ENCODE measurements at places on chromosomes 5 and 9.
A peak's percentile ranks its signal among the peaks of the same experiment; 100 is the strongest.

DNA sequence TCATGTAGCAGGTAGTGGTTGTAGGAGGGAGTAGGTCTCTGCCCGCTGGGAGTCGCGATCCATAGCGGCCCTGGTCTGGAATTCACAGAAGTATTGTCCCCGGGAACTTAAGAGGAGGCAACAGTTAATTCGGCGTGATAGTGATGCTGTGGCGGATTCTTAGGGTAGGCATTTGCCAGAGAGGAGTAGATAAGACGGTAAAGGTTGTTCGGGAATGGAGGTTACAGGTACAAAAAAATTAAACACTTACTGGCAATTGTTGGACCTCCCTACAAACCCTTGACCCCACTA, 679 bp downstream of the SMC5 start:
- no peak for DNase-seq

DNA sequence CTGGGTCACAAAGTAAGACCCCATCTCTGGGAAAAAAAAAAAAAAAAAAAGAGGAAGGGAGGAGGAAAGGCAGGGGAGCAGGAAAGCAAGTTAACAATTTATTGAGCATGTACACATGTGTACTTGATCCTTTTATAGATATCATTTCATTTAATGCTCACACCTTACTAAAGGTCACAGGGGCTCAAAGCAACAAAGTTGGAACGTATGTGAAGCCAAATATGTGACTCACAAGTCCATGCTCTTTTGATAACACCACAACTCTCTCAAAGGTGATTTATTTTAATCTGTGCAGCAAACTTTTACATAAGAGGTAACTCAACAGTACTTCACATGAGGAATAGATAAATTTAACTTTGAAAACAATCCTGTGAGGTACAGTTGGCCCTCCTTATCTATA, 34.4 kb upstream of the DTWD2 start:
- DNase-seq: no peak

- DNase-seq: no peak
These were observed 62.4 kb upstream of the GLIS3 start for GRCh38 chr9:4362281-4362680.

- peak; percentile 46 for DNase-seq
These were observed 20.4 kb upstream of the RPS14 start for GRCh38 chr5:150469718-150470469.

GRCh38 chr9:78230761-78231160, 5.1 kb upstream of the CEP78 start:
- no peak for DNase-seq

GRCh38 chr5:119120893-119121292, 50.0 kb downstream of the DMXL1 start:
- no peak for DNase-seq

GRCh38 chr5:137668637-137669036, 67.3 kb downstream of the KLHL3 start:
- no peak for DNase-seq

- no peak for DNase-seq
These were observed 91.4 kb downstream of the ADAMTS16 start for GRCh38 chr5:5231576-5231975.

GRCh38 chr5:151739939-151740335, 18.5 kb downstream of the ATOX1 start:
- no peak for DNase-seq

DNA sequence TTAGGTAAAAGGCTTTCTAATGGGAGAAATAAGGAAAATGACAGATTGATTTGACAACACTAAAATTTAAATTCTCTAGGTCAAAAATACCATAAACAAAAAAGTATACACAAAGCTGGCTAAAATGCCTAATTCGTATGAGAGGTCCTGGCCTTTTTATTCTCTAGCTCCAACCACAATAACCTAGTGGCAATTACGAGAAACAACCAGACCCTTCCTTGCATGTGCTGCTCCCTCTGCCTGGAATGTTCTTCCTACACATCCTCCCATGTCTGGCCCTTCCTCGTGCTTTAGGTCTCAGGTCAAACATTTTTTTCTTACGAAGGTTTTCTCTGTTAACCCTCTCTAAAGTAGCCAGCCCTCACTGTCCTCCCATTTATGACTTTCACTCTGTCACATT, 176.4 kb upstream of the PLPPR1 start:
- DNase-seq: no peak

- no peak for DNase-seq
These were observed 90.6 kb downstream of the ANXA2R start for GRCh38 chr5:42949348-42950115.

DNA sequence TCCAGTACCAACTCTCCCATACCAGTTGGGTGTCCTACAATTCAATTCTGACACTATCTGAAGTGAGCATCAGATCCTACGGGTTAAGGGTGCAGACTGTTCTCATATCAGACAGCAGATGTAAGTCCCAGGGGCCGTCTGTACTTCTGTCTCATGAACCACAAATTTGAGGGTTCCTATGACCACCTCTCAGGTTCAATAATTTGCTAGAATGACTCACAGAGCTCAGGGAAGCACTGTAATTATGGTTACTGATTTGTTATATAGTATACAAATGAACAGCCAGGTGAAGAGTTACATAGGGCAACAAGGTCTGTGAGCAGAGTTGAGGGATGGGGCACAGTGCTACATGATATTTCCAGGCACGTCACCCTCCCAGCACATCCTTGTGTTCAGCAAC, 499.1 kb downstream of the DMAC1 start:
- DNase-seq: no peak

DNA sequence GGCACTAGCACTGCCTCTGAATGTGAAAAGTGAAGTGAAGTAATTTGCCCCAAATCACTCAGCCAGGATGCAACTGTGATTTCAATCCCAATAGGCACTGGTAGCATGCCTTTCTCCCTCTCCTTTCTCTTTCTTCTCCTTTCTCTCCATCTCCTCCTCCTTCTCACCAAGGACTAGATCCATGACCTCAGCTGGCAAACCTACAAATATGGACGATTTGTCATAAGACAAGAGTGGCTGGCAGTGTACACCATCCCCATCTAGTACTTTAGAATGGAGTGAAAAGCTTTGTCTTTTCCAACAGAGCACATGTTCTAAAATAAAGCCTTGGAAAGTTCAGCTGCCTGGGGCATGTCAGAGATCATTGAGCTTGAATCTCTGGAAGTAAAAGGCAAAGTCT, 574.7 kb upstream of the CLINT1 start:
- no peak for DNase-seq

GRCh38 chr5:147369742-147370374, 135.0 kb downstream of the STK32A start:
- no peak for DNase-seq

- DNase-seq: peak; percentile 22
These were observed 67.4 kb downstream of the UNC13B start for GRCh38 chr9:35229066-35229778.

- DNase-seq: no peak
These were observed 10.0 kb upstream of the ACTBL2 start for GRCh38 chr5:57492632-57493031.

GRCh38 chr9:114450833-114451706, 54.2 kb downstream of the WHRN start:
- no peak for DNase-seq

DNA sequence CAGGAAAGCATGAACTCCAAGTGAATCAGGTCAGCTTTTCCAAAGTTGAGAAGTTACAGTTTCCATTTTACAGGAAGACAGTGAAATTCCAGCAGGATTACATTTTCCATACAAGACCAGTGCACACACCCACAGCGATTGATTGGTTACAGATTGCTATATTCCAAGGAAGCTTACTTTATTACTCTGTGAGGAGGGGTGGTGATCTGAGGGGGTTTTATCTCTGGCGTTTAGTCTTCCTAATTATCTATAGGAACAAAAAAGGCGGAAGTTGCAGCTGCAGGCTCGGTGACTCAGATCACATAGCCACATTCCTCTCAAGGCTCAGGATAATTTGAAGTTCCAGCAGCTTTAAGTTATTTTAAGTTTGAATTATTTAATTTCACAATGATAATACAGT, 450.4 kb upstream of the NMUR2 start:
- DNase-seq: no peak

DNA sequence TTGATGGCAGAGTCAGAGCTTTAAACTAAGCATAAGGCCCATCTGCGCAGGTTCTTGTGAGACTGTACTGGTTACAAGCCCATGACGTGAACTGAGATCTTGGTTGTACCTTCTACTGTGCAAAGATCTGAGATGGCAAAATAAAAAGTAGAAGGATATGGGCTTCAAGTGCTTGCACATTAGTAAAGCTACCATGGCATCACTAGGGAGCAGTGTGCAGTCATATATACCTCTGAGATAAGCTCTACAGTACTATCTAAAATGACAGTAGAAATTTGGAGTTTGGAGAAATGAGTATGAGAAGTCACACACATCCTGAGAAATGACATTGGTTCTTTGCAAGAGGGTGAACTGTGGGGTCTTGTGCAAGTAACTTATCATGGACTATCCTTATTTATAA, 408.2 kb upstream of the PRR16 start:
- DNase-seq: peak; percentile 26

- DNase-seq: no peak
These were observed 417.0 kb upstream of the TLE4 start for GRCh38 chr9:79154806-79155205.

DNA sequence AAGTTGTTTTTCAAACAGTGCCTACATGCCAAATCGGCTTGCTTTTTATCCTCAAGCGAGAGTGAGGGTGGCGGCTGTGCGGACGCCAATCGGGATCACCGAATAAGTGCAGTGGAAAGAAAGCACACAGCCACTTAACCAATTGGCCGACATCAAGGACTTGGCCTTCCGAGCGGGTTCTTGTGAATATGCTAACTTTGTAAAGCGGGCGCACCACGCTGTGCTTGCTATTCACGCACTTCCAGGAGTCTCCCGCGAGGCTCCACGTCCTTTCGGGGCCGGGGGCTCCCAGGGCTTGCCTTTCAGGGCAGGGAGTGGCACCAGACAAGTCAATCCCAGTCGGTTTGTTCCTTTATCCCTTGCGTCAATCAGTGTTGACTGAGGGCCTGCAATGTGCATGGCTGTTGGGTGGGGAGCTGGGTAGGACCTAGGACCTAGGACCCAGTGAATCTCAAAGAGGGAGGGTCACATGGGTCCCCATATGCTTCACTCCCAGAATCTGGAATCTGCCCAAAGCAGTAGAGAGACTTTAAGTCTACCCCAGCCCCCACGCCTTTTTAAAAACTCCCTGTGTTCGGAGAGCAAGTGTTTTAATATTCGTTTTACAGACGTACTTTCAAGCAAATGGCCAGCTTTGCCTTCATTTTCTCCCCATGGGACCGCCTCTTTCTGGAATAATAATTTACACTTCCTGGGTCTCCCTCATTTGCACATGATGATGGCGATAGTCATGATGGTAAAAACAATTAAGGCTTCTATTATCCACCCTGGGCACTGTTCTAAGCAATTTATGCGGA, 2.0 kb upstream of the GCNT4 start:
- peak; percentile 51 for DNase-seq

GRCh38 chr9:5787759-5788302, 45.1 kb downstream of the ERMP1 start:
- DNase-seq: no peak

- DNase-seq: peak; percentile 93
These were observed at the start of gene KDM3B for GRCh38 chr5:138352071-138352721. Gene KDM3B, plus strand, starts transcription at chr5:138352685. Its CDS starts 111 bp downstream, at chr5:138352796.

DNA sequence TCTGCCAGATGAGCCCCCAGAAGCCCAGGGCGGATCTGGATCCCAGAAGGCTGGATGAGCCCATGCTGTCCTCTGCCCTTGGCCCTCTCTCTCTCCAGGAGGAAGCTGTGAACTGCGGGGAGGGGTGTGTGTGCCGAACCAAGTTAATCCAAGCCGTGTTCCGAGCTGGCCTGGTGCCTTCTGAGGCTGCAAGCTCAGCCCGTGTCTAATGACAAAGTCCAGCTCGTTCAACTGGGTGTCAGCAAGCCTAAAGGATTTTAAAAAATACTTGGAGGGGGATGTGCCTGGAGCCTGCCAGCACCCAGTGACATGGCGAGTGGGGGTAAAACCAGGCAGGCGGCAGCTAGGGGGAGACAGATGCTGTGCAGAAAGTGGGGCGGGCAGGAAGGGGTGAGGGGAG, 8.0 kb downstream of the STC2 start:
- peak; percentile 68 for DNase-seq

DNA sequence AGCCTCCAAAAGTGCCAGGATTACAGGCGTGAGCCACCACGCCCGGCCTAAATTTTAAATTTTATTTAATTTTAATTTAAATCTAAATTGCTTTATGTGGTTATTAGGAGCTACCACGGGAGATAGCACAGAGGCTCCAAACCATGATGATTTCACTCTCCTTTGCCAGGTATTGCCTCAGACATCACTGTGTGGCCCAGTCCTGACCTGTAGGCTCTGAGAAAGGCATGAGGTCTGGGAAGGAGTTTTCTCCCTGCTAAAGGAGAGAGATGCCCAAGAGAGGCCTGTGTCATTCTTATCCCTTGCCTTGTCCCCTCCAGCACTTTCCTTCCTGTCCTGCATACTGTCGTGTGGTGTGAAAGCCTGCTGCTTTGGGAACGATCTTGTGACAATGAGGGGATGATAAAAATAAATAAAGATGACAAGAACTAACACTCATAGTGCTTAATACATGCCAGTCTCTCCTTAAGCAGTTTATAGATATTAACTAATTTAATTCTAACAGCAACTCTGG, 37.0 kb upstream of the BASP1 start:
- no peak for DNase-seq

DNA sequence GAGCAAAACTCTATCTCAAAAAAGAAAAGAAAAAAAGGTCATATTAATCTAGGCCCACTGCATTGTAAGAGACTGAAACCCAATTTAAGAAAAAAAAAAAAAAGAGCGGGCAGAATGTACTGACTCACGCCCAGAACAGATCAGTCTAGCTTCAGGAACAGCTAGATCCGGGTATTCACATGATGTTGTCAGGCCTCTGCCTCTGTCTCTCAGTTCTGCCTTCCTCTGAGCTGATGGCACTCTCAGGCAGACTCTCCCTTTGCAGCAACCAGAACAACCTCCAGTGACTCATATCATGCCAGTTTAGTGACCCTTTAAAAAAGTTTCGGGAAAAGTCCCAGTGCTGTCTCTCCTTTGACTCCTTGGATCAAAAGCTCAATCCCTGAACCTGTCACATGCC, 53.0 kb downstream of the NEURL1B start:
- no peak for DNase-seq

DNA sequence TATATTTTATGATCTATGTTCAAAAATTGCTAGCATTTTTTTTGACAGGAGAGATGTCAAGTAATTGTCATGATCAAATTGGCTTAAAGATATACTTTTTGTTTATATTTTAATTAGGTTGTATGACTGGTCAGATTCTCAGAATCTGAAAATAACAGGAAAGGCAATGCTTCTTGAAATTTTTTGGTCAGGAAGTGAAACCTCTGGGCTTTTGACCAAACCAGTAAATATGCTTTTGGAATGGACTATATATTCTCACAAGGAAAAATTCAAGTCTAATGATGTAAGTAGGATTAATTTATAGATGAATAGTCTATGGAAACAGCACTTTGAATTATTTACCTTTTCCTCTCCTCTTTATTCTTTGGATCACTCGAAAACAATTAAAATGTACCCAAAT, 52.3 kb downstream of the SLF1 start:
- DNase-seq: no peak

- DNase-seq: peak; percentile 87
These were observed 5.3 kb downstream of the ANKS6 start for GRCh38 chr9:98790842-98791607.
